GF-D8 (cell line): ENCODE measurements at places on chromosomes 5 and 9.

- DNase-seq: no peak
These were observed 94.6 kb upstream of the PTCH1 start for GRCh38 chr9:95611354-95611753.

DNA sequence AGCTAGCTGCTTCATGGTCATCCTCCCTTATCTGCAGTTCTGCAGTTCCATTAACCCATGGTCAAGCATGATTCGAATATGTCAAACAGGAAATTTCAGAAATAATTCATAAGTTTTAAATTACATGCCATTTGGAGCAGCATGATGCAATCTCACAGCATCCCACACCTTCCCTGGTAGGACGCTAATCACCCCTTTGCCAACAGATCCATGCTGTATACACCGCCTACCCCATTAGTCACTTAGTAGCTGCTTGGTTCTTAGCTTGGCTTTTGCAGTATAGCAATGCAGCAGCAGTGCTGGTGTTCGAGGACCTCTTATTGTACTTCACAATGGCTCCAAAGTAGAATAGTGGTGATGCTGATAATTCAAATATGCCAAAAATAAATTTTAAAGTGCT is 739.7 kb upstream of the CDH9 start:
- DNase-seq: no peak

DNA sequence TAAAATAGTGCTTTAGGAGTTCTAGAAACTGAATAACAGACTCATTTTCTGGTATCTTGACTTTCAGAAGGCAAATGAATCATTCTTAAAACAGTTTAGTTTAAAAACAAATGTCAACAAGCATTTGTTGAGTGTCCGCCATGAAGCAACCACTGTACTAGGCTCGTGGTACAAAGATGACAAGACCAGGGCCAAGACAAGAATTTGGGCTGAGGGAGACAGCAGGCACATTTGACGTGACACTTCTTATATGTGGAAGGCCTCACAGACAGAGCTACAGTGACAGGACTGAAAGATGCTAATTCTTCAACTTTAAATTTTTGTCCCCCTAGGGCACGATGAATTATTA is 14.4 kb upstream of the ZNF131 start:
- DNase-seq: no peak

DNA sequence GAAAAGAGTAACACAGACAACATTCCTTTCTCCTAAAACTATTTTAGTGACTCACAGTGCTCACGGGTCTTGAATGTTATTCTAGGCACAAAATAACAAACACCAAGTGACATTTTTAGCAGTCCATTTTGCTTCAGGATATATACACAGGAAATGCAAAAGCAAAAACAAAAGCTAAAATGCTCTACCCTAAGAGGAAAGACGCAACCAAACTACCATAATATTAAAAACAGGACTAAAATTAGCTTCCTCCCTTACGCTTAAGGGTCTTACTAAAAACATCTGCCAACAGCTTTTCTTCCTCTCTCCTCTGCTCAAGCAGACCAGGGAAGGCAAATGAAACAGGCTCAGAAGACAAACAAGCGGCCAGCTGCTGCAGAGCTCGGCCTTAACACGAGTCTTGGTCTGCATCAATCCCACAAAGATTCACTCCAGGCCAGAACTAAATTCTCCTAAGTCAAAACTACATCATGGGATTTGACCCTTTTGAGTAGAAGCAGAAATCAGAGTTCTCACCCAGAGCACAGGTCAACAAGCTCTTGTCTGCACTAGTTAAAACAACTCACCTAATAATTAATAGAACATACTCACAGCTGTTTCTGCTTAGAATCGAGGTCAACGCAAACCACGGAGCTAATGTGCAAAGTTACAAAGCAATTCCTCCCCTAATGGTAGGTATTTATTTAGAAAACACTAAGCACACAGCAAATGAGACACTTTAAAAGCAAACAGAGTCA is 62.3 kb downstream of the RAPGEF1 start:
- no peak for DNase-seq

DNA sequence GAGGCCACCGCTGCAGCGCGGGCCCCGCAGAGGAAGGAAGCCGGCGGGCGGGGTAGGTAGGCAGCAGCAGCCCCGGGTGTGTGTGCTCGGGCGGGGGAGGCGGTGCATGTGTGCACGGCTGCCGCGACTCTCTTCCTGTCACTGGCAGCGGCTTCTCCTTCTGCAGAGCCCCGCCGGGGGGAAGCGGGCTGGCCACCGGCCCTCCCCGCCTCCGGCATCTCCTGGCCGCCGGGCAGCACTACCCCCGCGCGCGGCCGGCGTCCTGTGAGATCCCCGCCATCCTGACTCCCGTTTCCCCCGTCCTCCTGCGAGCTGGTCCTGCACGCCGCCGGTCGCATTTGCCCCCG is 315 bp downstream of the PIK3R1 start:
- no peak for DNase-seq

DNA sequence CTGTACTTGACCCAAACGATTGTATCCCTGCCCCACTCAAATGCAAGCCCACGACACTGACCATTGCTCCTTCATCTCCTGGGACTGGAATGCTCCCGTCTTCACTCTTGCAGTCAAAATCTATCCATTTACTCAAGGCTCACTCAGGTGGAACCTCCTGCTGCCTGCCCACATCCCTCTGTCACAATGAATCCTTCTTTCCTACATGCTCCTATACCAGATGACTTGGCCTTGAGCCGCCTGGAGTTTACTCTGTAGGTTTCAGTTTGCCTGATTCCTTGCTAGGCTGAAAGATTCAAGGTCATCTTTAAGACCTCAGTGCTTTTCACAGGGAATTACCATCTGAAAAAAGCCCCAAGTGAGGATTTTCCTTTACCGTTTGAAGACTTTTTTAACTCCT is 264.1 kb downstream of the GLIS3 start:
- no peak for DNase-seq

- DNase-seq: no peak
These were observed 245.1 kb downstream of the AOPEP start for GRCh38 chr9:94971378-94972131.
